ENCODE measurements at places on chromosomes 6 and 20.

DNA sequence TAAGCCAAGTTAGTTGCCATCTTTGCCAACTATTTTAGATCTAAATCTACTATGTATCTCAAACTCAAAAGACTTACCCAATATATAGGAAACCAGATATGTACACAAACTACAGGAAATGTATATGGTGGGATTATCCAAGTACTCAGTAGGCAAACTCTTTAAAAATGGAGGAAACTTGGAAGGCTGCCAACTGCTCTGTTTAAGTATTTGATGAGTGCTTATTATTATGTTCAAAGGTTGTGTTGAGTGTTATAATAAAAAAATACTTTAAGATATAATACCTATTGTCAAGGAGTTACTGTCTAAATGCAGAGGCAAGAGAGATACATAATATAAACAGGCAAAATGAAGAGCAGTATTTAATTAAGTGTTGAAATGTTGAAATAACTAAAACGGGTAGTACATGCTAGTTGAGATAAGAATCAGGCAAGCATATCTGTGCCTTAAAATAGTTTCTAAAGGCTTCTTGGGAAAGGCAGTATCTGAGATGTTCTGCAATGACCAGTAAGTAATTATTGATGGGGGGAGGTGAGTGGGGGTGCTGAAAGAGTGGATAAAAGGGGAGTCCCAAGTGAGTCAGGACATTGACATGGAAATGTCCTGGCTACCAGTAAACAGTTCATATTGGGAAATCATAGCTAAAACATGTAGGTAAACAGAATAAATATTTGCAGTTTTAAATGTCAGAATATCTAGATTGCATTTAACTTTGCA, 6.5 kb upstream of the DST start:
- no peak for DNase-seq

- no peak for DNase-seq
Measured at GRCh38 chr6:166453651-166454050, 70.9 kb upstream of the MPC1 start.

- no peak for DNase-seq
Measured at GRCh38 chr6:109373331-109373730, 8.9 kb downstream of the CD164 start.

DNA sequence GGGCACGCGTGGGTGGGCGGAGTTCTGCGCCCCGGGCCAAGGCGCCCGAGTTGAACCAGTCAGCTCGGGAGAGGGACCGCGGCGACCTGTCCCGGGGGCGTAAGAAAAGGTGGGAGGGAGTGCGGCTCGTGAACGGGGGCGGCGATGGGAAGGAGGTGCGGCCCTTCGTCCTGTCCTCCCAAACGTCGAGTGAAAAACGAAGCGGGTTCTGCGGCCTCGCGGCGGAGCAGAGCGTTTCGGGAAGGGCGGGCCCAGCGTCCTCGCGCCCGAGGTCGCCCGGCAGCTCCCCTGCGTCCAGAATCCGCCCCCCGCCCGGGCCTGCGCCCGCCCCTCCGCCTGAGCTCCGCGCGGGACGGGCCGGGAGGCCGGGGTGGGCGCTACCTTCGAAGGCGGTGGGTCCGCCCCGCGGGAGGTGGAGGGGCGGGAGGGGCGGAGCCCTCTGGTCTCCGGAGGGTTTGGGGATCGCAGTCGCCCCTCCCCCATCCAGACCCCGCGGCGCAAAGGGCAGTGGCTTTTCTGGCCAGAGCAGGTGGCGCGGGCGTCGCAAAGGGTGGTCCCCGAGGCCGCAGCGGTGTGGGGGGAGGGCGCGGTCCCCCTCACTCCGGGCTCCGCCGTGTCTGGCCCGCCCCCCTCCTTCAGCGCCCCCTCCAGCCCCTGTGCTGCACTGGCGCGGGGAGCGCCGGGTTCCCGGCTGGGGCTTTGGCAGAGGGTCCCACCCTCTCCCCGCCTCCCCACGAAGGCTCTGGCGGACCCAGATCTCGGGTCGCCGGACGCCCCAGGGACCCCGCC, 838 bp downstream of the STMN3 start:
- DNase-seq, result no peak

GRCh38 chr20:13276945-13277541, 56.0 kb downstream of the ISM1 start:
- DNase-seq, result no peak

DNA sequence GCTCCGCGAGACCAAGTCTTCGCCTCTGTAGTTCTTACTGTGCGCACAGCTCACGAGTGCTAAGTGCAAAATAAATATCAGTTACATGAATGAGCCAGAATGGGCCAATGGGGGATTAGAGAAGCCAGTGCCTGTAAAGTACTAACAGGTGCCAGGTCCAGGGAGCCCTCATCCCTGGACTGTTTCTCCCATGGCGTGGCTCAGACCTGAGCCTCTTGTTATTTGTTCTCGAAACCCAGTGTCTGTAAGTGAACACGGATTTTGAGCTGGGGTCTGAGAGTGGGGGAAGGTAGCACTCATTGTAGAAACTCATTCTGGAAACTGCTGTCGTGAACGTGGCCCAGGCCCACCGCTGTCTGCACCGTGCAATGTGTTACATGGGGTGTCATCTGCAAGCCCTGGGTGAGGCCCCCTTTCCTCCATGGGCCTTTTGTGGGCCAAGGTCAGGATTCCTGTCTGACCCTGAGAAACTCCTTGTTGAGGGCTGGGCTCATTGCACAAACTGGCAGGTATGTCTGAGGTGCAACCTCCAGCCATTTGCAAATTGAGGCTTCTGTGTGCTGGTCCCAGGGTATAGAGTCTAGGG, 154.7 kb downstream of the SYCP2 start:
- DNase-seq, result no peak

DNA sequence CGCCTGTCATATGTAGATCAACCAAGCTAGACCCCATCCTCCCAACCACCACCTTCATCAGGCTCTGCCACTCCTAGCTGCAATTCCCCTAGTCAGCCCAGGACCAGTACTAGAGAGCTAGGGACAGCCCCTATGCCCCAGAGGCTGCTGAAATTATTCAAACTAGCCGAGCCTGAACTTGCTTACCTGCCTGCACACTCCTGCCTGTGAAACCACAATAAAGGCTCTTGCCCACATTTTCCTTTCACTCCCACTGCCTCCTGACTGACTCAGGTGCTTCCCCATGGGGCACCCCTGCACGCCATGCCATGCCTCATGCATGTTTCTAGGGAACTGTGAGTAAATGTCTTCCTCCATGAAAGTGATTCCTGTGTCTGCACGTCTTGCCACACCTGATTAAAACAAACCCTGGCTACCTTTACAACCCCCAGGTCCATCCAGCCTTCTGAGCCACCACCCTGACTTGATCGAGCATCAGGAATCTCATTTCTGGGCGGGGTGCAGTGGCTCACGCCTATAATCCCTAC, 66.5 kb upstream of the IER3 start:
- peak; percentile 87 for DNase-seq

DNA sequence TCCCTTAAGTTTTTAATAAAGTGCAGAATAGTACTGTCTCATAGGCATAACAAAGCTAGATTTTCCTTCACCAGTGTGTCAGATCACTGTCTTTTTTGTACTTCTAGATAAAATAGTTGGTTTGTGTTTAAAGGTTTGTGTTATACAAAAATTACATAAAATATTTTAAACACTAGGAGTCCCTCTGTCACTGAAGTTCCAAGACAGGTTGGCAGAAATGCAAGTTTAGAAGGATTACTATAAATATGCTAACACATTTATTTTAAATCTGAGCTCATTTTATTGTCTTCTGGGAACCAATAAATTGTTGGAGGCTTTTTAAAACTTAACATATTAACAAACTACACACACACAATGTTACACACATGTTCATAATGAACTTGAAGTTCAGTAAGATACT, 30.8 kb upstream of the RUNX2 start:
- no peak for DNase-seq

- DNase-seq, result no peak
Measured at GRCh38 chr20:40476461-40476860, 212.6 kb downstream of the MAFB start.

DNA sequence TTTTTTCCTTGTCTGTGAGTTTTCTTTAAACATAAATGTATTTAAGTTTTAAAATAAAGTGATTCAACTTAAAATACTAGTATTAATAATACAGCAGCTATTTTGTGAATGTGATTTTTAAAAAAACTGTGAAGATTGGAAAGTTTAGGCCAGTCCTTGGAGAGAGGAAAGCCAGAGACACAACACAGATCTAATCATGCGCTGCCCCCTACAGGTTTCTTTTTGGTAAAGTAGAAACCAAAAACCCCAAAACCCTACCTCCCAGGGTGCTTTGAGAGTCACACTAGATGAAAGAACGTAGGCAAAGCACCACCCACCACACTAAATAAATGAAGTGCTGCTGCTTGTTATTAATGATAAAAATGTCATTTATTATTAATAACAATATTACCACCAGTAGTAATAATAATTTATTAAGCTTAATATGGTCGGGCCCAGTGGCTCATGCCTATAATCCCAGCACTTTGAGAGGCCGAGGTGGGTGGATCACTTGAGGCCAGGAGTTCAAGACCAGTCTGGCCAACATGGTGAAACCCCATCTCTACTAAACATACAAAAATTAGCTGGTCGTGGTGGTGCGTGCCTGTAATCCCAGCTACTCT, 33.7 kb downstream of the SLC9A8 start:
- DNase-seq, result peak; percentile 75

- peak; percentile 64 for DNase-seq
Measured at GRCh38 chr6:3176562-3177355, 19.4 kb upstream of the TUBB2A start.

- no peak for DNase-seq
Measured at GRCh38 chr20:61556673-61557072, 304.6 kb downstream of the CDH4 start.

DNA sequence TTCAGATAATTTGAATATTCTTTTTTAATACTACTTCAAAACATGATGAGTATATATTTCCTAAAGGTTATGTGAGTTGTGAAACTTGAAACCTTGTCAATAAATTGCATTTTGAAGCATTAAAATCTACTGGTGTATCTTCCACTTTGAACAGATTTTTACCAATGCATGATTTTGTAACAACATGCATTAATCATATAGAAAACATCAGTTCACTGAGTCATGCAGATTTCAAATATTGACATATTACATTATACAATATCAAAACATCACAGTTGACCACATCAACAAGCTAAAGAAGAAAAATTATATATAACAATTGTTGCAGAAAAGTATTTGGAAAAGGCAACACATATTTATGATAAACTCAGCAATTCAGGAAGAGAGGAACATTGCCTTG, 158.1 kb downstream of the WDR27 start:
- DNase-seq, result no peak

DNA sequence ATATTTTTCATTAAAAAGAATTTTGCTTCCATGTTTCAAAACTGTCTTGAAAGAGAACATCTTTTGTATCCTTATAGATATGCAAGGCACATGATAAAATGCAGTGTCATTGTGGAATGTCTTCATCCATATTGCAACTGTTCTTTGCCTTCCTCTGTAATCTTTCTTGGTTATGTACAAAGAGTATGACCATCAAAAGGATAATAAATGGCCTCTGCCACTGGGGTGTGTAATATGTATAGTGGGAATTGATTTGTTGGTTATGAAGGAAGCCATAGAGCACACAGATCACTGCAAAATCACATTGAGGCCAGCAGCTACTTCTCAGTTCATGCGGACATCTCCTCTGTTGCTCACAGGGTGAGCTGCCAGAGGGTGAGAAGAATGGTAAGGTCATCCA, 703.5 kb downstream of the TFAP2A start:
- DNase-seq, result no peak

- peak; percentile 83 for DNase-seq
Measured at GRCh38 chr6:36759148-36759759, 61.6 kb downstream of the RAB44 start.

DNA sequence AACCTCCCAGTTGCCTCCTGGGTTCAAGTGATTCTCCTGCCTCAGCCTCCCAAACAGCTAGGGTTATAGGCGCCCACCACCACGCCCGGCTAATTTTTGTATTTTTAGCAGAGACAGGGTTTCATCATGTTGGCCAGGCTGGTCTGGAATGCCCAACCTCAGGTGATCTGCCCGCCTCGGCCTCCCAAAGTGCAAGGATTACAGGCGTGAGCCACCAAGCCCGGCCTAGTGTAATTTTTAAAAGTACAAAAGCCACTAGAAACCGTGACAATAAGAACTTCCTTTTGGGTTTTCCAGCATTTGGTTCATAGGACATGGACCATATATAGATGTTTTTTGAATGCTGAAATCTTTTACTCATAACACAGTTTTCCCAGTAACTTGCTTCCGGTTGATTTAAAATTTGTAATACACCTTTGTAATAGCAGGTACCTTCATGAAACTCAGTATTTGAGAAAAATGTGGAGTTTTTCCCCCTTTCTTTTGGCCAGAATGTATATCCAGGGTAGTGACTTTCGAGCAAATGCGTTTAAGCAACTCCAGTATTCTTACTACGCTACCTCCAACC, 467 bp downstream of the PXT1 start:
- no peak for DNase-seq

DNA sequence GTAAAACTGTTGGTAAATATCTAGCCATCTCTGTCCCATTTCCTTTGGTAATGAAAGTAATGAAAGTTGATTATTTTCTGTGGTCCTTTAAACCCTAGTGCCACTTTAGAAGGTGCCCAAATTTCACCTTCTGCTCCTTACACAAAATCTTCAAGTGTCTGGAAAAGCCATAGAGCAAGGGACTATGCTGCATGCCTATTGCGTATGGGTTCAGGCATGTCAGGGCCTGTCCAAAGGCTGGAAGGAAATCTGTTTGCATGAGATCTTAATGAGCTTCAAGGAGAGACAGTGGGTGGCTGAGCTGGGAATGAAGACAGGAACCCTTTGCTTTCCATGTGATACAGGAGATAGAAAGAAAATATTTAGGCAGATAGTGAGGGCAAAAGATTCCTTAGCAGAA, 66.6 kb upstream of the CCN6 start:
- no peak for DNase-seq

DNA sequence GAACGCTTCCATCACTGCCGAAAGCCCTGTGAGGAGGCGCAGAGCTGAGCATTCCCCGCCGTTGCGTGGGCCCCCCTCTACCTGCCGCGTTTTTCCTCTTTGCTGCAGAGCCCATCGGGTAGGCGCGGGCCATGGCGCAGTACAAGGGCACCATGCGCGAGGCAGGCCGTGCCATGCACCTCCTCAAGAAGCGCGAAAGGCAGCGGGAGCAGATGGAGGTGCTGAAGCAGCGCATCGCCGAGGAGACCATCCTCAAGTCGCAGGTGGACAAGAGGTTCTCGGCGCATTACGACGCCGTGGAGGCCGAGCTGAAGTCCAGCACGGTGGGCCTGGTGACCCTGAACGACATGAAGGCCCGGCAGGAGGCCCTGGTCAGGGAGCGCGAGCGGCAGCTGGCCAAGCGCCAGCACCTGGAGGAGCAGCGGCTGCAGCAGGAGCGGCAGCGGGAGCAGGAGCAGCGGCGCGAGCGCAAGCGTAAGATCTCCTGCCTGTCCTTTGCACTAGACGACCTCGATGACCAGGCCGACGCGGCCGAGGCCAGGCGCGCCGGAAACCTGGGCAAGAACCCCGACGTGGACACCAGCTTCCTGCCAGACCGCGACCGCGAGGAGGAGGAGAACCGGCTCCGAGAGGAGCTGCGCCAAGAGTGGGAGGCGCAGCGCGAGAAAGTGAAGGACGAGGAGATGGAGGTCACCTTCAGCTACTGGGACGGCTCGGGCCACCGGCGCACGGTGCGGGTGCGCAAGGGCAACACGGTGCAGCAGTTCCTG, 693 bp downstream of the FAM50B start:
- DNase-seq, result no peak
